Activated CD8-positive, alpha-beta memory T cell treated with anti-CD3 and anti-CD28 coated beads for 4 hours (primary cell): ENCODE measurements at places on chromosomes 13 and 19.

DNA sequence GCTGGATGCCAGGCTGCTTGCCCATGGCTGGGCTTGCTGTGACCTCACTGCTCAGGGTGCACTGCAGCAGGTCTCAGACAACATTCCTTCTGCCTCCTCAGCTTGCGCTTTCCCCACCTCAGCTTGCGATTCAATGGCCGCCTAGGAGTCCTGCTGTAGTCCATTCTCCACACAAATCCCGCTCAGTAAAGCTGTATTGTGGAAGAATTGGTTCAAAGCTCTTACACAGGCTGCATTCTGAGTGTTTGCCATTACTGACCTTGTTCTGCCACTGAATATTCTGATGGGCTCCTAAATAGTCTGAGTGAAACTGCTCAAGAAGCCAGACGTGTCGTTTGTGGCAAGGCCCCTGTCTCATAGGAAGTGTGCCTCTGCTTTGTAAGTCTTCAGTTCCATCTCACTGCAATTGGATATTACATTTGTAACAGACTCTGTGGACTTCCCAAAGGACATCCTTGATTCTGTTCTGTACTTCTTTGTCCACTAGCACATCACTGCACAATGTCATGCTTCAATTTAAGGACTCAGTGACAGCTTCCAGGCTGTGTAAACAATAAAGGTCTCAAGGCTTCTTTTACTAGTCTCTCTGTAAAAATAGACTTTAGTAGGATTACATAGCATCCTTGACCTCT is 49.8 kb downstream of the KATNAL1 start:
- no peak for DNase-seq

DNA sequence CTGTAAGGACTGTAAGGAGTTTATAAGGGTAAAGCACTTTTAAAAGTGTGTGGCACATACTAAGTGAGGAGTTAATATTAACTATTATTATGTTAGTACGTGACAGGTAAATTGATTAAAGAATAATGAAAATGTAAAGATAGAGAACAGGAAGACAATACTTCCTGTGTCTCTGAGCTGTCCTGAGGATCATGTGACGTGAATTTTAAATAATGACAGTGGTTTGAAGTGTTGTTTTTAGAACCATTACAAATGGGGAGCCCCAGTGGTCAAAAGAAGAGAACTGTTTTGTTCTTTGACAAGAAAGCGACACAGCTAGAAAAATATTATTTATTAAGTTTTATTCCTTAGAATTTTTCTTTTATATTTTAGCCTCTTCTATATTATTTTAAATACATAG is 241.2 kb upstream of the STARD13 start:
- DNase-seq, result no peak

DNA sequence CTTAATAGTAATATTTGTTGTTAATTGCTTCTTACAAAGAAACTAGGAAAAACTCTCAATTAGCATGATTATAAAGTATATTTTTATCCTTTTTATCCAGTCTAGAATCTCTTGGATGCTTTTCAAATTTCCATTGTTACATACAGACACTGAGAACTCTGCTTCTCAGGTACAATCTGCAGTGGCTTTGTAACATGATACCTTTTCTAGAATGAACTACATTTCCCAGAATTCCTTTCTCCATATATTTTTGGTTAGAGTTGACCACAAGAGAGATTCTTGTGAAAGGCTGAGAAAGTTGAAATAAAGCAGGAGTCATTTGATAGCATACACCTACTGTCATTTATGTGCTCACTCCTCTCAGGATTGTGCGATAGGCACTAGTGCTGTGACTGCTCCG is 148.6 kb downstream of the SLITRK6 start:
- no peak for DNase-seq

- DNase-seq, result no peak
Observed at GRCh38 chr19:44886141-44886540, 4.9 kb upstream of the TOMM40 start.

- no peak for DNase-seq
Observed at GRCh38 chr19:45090034-45090433, 2.9 kb upstream of the PPP1R37 start.

- DNase-seq, result no peak
Observed at GRCh38 chr13:61149331-61149730, 266.3 kb downstream of the PCDH20 start.

GRCh38 chr13:73429701-73430100 is 370.9 kb downstream of the KLF5 start:
- no peak for DNase-seq

DNA sequence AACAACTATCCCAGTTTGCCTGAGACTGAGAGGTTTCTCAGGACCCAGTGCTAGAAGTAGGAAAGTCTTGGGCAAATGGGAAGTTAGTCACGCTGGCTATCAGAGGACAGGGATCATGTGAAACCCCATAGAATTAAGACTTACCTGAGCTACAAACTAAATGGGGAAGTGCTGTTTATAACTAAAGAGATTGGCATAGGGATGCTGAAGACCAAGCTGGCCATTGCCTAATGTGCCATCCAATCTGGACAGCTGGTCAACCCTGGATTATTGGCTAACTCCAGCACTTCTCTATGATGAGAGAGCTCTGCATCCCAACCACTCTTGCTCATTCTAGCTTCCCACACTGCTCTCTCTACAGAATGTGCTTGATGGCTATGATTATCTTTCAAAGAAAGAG is 216.1 kb downstream of the TDRD3 start:
- DNase-seq, result no peak

DNA sequence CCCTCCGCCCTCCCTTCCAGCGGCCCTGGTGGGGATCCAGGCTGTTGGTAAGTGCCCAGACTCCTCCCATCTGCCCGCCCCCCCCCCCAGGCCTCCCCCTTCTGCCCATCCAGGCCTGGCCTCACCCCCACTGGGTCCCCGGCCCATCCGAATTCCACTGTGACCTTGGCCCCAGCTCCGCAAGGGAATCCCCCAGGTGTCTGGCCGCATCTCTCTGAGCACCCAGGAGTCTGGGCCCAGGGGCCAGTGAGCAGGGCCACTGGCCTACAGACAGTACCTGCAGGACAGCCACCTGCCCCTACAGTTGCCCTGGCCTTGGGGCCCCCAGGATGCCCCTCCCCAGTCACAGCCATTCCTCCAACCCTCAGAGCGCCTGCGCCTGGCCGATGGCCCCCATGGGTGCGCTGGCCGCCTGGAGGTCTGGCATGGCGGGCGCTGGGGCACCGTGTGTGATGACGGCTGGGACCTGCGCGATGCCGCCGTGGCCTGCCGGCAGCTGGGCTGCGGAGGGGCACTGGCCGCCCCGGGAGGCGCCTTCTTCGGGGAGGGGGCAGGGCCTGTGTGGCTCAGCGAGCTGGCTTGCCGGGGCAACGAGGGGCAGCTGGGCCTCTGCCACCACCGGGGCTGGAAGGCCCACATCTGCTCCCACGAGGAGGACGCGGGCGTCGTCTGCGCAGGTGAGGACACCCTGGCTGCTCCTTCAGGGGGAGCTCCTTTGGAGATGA is 912 bp downstream of the SSC5D start:
- no peak for DNase-seq

- no peak for DNase-seq
Observed at GRCh38 chr13:35534343-35534742, 57.9 kb upstream of the MAB21L1 start.

DNA sequence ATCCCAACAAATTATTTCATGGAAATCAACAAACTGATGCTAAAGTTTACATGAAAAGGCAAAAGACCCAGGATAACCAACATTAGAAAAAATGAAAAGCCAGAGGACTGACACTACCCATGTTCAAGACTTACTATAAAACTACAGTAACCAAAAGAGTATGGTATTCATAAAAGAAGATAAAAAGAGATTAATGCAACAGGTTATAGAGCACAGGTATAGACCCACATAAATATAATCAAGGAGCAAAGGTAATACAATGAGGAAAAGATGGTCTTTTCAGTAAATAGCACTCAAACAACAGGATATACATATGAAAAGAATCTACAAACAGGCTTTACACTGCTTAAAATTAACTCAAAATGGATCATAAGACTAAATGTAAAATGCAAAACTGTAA is 1342.7 kb downstream of the UQCRFS1 start:
- DNase-seq, result no peak

DNA sequence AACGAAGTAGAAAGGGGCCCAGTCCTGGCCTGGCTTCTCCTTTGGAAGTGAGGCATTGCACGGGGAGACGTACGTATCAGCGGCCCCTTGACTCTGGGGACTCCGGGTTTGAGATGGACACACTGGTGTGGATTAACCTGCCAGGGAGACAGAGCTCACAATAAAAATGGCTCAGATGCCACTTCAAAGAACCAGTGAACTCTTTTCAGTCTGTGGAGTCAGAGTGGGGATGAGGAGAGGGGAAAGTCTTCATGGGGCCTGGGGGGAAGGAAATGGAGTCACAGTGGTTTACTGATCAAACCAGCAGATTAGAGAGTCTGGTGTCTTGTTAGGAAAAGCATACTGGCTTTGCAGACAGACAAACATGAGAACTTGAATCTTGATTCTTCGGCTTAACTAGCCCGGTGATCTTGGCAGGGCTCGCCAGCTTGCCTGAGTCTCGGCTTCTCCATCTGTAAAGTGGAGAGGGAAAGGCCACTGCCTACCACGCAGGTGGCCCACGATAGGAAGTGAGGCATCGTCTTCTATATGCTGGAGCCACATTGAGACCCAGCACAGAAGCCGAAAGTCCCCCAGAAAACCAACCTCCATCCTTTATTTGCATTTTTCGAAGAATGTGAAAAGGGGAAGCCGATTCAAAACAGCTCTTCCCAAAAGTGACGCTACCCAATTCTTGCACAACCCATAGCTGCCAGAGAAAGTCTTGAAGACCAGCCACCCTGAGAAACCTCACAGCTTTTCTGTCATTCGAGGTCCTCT is at the start of gene FFAR1:
Gene FFAR1, plus strand, starts transcription at position 732 of the 759 bp plus-strand sequence. CDS start 3,650 bp downstream, outside the sequence.
- no peak for DNase-seq

DNA sequence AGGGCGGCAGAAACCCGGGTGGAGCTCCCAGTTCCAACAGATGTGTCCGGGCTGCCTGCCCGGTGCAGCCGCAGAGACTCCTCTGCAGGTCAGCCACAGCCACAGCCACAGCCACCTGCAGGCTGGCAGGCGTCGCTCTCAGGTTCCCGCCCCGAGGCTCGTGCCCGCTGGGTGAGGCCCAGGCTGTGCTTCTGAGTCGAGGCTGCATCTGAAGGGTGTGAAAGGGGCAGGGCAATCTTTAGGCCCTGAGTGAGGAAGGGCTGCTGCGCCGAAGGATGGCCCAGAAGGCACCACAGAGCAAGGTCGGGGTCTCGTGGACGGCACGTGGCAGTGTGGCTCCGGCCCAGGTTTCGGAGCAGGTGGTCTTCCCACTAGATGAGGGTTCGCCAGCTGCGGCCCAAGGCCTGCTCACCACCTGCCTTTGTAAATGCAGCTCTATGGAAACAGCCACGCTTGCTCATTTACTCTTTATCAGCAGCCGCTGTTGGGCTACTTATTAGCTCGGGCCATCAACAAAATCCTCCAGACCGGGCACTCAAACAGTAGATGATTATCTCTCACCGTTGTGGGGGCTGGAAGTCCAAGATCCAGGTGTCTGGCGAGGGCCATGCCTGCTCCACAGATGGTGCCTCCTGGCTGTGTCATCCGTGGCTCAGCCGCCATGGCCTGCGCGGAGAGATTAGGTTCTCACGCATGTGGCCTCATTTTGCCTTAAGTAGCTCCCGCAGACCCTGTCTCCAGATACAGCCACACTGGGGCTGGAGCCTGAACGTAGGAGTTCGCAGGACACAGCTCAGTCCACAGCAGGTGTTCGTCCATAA is 40.3 kb upstream of the TFDP1 start:
- DNase-seq, result no peak

- no peak for DNase-seq
Observed at GRCh38 chr13:43935878-43936277, 56.2 kb downstream of the LACC1 start.

- DNase-seq, result peak; percentile 97
Observed at GRCh38 chr19:1275260-1275975, at the start of gene FAM174C. Gene FAM174C, plus strand, starts transcription at chr19:1275530. Its CDS starts 20 bp downstream, at chr19:1275550.

- no peak for DNase-seq
Observed at GRCh38 chr13:75685239-75685697, 49.1 kb downstream of the LMO7 start.

- DNase-seq, result no peak
Observed at GRCh38 chr19:8185343-8186068, 23.7 kb upstream of the CERS4 start.

GRCh38 chr19:17831419-17831888 is 10.1 kb upstream of the INSL3 start:
- DNase-seq, result no peak

- no peak for DNase-seq
Observed at GRCh38 chr19:39483141-39483540, 2.5 kb downstream of the TIMM50 start.

GRCh38 chr19:13938301-13939064 is at the start of gene PODNL1:
Gene PODNL1, minus strand, starts transcription at chr19:13938417. Its CDS starts 236 bp downstream, at chr19:13938181.
- no peak for DNase-seq

DNA sequence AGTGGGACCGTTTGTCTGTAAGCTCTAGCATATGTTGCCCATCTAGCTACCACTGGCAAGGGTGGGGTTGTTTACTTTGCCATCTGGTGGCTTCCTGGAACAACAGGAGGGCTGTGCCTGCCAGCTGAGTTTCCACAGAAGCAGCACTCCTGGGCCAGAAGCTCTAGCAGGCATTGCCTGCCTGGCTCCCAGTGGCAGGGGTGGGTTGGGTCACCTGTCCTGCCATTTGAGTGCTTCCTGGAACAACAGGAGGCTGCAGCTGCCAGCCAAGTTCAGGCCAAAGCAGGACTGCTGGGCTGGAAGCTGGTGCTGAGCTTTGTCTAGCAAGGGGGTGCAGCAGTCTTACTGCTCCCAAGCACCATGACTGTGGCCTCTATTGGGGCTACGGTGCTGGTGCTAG is 239.7 kb downstream of the MTUS2 start:
- no peak for DNase-seq

DNA sequence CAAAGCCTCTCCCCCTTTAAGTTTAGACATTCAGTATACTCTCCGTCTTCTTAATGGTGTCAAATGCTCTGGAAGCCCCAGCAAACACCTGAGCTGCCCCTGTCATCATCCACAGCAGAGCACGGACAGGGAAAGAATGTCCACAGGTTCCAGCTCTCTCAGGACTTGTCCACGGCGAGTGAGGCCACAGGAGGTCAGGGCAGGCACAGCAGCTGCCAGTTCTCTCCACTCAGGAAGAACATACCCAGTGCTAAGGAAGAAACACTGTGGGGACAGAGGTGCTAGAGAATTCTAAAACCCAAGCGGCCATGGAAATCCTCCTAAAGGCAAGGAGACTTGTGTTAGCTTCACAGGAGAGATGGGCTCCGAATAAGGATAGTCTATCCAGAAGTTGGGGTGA is 132.0 kb upstream of the SERP2 start:
- no peak for DNase-seq

DNA sequence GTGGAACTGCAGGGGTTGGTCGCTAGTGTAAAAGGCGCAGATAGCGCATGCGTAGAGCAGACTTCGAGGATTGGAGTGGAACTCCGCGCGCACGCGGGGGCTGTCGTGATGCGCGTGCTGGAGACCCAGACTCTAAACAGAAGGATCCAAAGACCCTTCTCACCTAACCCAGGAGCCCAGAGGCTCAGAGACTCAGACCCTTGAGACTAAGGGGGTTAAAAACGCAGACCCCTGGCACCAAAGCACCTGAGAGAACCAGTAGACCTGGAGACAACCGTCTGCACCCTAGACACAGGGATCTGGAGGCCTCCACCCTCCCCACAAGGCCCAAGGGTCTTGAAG is 567 bp upstream of the CTU1 start:
- no peak for DNase-seq

GRCh38 chr13:107497661-107498060 is 717.7 kb downstream of the LIG4 start:
- no peak for DNase-seq
